ENCODE measurements at places on chromosomes 7 and 10.

- DNase-seq: no peak
These were observed 424.7 kb upstream of the NRP1 start for GRCh38 chr10:33759191-33759590.

DNA sequence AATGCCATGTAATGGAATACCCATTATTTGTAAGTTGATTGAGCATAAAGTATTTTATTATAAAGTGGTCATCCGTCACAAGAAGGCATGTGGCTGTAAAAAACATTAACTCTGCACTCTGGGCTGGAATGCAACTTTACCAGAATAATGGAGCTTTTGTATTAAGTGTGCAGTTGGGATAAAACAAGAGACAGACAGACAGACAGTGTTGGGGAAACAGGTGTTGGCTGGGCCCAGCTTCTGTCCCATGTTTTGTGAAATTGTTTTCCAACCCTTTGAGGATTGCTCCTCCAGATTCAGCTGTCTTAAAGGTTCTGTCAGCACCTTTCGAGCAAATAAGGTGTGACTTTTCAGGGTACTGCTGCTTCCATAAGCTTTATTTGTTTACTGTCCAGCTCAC, 67.9 kb upstream of the NFKB2 start:
- DNase-seq: no peak

- peak; percentile 27 for DNase-seq
These were observed 126.7 kb upstream of the STK17A start for GRCh38 chr7:43456200-43456599.

- DNase-seq: no peak
These were observed 124.6 kb upstream of the ZNF479 start for GRCh38 chr7:57256637-57257375.

- DNase-seq: no peak
These were observed 9.2 kb downstream of the ZSCAN25 start for GRCh38 chr7:99625961-99626360.
